Stimulated activated CD8-positive, alpha-beta memory T cell treated with anti-CD3 and anti-CD28 coated beads, Interleukin-12 subunit alpha, Interleukin-12 subunit beta, amount 100 ng/mL, for 1 hour (primary cell): ENCODE measurements at places on chromosomes 12 and 14.

DNA sequence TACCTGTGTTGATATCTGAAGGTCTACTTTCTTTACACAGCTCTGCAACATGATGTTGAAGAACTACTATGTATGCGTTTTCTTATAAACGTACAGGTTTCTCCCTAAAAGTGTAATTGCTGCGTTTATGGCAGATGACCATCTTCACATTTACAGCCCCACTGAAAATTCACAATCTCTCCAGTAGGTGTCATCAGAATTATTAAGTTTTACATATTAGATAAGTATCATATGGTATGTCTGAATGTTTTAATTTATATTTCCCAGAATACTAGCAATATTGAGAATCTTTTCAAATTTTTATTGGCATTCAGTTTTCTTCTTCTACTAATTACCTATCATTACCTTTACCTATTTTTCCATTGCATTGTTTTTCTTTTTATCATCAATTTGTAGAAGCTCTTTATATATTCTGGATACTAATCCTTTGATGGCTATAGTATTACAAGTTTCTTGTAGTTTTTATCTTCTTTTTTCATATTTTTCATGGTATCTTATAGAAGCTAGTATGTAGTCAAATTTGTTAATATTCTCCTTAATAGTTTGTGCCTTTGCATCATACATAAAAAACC, 123.5 kb downstream of the CAPZA3 start:
- no peak for DNase-seq

DNA sequence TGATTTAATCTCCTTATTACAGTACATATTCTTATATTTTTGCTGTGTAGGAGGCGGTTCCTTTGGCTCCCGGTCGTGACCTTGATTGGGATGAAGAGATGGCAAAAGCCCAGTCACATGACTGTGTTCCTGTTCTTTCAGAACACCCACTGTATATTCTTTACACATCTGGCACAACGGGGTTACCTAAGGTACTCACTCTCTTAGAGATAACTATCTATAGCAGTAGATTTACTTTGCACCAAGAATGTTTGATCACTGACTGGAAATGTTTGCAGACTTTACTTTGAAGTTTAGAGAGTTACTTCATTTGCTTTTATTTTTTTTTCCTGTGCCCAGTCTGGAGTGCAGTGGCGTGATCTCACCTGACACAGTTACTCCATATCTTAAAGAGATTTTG, 65.2 kb downstream of the ACSS3 start:
- DNase-seq, result no peak

- no peak for DNase-seq
Observed at GRCh38 chr12:53599579-53599978, 26.6 kb downstream of the ATF7 start.

DNA sequence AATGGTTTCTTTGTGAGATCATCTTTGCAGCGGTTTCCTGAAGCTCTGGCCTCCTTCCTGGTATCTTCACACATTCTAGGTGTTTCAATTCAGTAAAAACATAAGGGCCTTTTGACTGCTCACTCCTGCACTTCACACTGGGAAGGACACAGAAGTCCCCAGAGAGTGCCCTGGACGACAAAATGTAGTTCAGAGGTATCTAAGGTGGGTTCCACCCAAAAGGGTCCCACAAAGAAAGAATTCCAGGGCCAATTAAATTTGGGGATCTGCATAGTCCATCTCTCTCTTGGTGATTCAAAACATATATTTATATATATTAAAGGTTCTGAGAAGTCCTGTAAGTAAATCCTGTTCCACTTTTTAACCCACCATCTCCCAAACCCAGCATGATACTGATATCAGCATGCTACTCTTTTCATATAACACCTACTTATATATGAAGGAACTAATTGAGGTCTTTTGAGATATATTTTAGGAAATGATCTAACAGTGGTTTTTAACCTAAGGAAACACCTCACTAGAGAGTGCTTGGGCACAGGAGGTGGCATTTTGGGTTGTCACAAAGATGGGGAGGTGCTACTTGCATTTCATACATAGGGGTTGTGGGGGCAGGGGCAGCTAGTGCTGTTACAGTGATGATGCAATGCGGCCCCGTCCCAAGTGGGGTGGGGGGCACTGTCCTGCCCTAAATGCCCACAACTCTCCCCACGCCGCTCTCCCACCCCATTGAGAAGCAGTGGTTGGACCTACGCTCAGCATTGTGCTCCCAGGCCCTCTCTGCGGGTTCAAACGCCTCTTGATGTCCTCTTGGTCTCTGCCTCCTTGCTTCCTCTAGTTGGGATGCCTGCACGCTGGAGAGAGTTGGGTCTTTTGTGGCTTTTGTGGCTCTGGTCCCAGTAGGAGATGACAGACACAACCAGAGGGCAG, 109.4 kb downstream of the ARF6 start:
- peak; percentile 55 for DNase-seq

DNA sequence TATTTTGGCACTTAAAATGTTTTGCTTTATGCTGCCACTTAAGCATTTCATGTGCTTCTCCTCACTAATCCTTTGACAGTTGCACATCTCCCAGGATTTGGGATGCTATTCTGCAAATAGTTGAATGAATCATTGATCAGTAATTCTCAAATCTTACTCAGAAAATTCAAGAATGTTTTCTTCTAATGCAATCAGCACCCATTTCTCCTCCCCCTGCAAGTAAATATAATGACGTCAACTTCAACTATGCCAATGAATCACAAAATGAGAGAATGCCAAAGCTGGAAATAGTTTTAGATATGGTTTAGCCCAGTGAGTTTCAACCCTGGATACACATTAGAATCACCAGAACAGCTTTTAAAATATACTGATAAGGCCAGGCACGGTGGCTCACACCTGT, 2.1 kb upstream of the BLOC1S1 start:
- DNase-seq, result no peak

DNA sequence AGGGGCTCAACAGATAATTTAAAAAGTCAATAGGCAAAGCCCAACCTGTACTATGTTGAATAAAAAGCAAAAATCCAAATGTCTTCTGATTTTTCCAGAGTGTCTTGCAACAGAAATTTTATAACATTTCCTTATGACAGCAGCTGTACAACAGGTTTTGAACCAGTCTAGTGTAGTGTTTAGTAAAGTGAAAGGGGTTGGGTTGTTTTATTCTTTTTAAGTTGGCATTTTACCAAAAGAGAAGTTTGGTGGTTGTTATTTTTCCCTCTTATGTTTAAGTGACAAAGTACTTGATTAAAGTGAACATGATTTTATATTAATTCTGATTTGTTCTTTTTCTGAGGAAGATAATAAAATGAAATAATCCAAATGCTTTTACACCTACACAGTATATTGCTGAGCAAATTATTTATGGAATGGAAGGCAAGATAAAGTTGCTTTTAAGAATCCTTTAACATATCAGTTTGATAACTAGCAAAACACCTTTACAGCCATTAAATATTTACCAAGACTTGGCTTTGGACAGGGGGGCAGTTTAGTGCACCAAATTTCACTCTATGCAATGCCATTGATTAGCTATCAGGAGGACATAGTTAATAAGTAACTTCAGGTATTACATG, 128.9 kb downstream of the FOXA1 start:
- no peak for DNase-seq

GRCh38 chr14:57122129-57122528, 146.6 kb downstream of the EXOC5 start:
- DNase-seq, result no peak

DNA sequence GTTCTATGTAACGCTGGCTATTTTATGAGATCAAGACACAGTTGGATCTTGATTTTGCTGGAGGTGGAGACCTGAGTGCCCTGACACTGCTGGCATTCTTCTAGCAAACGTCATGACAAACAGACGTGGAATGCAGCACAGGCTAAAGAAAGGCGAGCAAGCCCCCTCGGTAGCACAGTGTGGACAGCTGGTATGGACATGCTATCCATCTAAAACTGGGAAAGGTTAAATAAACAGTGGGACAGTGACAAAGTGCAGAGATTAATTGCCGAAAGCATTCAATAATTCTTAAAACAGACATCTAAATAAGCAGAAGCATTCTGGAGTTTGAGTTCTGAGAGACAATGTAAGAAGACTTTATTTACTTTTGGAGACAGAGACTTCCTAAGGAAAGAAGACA, 237.2 kb downstream of the FBXL14 start:
- no peak for DNase-seq

DNA sequence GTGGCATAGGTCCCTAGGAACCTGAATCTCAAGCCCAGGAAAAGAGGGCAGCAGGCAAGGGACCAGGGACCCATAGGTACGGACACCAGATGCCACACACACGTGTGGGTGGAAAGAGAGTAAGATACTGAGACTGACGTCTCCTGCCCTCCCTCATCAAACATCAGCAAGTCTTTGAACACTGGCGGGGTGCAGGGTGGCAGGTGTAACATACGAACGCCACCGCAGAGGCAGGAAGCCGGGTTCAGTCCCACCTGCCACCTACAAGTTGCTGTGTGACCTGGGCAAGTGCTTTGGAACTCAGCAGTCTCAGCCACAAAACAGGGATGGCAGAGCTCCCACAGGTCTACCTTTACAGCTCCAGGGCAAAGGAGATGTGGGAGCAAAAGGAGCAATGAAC, 11.1 kb downstream of the ACTN1 start:
- peak; percentile 48 for DNase-seq

DNA sequence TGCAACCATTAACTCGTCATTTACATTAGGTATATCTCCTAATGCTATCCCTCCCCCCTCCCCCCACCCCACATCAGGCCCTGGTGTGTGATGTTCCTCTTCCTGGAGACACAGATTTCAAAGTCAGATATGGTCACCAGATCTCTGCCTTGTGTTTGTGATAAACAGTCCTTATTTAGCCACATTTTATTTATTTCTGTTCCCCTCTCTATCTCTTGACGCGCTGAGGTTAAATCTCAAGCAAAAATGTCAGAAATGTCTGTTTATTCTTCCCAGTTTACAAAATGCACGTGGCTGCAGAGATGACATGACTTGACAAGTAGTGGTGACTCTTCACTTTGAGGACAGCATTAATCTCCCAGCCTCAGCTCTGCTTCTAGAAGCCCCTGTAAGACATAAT, 11.5 kb upstream of the RASSF3 start:
- no peak for DNase-seq

DNA sequence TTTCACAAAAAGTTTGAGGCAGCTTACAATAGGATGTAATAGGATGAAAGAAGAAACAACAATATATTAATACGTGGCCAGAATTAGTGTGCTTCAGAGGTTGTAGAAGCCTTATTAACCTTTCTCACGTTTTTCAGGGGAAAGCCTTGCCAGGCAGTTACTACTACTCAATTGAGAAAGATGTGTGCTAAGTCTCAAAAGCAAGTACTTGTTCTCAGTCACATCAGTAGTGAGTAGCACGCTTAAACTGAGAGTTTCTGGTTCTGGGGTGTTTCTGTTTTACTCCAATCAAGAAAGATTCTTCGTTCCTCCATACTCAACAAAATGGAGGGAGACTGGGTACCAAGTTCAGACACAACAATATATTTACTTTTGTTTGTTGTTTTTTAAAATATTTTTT, 38.7 kb downstream of the KLC1 start:
- no peak for DNase-seq
